ENCODE measurements at places on chromosomes 16 and 17. TPM values are rescaled to one million over a fixed set of nuclear protein-coding genes. Genes with fewer than 3 reads are reported as not detected.

The TRIM72 gene
- total RNA-seq = not detected

The SNAI3 gene
- total RNA-seq = not detected

The NEUROD2 gene
- total RNA-seq = not detected

The HOXB8 gene
- 0.52 TPM for total RNA-seq

GRCh38 chr16:1335996-1336395 lies 2.6 kb downstream of the BAIAP3 start:
- DNase-seq = no peak

DNA sequence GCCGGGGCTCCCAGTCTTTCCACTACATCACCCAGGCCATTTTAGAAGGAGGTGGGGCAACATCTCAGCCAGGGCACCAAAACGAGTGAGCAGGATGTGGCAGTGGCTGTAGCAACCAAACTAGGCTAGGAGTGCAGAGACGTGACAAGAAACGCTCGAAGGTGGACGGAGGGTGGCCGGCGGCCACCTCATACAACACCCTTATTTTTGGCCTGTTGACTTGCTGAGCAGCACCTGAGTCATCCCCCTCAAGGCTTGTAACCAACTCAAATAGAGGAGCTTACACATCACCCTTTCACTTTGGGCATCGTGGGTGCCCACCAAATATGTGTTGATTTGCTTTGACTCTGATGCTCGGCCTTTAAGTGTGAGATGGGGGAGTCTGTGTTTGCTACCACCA lies 23.7 kb upstream of the SOX9 start:
- no peak for DNase-seq

- no peak for DNase-seq
Observed at GRCh38 chr17:72838581-72838980, 253.9 kb downstream of the SLC39A11 start.

- DNase-seq = no peak
Observed at GRCh38 chr17:70897446-70897845, 728.1 kb downstream of the KCNJ2 start.

DNA sequence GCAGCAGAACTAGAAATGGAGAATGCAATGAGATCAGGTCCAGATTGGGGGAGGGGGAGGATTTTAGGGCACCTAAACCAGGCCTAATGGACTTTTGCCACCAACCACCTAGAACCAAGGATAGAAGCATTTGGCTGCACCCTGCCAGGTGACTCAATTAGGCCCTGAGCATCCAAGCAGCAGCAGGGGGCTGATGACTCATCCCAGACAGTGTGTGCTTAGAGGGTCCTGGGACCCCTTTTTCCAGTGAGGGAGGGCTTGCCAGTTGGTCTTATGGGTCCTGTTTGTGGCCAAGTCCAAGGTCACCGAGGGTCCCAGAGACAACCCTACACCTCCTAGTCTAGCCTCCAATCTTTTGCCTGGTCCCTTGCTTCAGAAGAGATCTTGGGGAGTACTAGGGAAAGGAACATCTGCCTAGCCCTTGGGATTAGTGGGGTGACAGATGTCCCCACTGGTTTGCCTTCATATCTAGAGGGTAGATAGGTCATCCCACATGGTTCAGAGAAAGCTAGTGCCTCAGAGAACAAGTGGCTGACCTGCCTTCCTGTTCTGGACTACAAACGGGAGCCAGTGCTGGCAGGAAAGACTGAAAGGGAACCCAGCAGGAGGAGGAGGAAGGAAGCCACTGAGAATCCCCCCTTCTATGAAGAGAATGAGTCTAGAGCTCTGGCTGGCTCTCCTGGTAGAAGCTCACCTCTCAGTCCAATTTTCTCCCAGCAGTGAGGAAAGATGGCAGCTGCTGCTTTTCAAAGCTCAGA lies 1.6 kb upstream of the TBKBP1 start:
- no peak for DNase-seq

Data from NCI-H460 (cell line).